ENCODE measurements at places on chromosomes 2 and 18. TPM values are rescaled to one million over a fixed set of nuclear protein-coding genes. Genes with fewer than 3 reads are reported as not detected.

DNA sequence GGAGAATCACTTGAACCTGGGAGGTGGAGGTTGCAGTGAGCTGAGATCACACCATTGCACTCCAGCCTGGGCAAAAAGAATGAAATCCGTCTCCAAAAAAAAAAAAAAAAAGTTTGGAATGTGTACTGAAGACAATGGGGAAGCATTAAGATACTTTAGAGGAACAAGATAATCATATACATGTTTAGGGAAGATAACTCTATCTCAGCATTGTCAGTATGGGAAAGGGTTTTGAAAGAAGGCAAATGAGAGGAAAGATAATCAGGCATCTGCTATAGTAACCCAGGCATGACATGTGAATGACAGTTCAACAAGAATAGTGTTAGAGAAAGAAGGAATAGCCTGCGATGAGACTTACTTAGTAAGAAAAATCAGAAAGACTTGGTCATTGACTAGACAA is 112.0 kb downstream of the ATAD2B start:
- no peaks in the 10 kb centered on the region for H3K4me1 ChIP-seq
- no peak for DNase-seq
- H3K27me3 ChIP-seq: no peaks in the 10 kb centered on the region
- peaks cover 14% of the 10 kb centered on the region for H3K36me3 ChIP-seq
- no peak overlapping the region for H3K4me3 ChIP-seq

DNA sequence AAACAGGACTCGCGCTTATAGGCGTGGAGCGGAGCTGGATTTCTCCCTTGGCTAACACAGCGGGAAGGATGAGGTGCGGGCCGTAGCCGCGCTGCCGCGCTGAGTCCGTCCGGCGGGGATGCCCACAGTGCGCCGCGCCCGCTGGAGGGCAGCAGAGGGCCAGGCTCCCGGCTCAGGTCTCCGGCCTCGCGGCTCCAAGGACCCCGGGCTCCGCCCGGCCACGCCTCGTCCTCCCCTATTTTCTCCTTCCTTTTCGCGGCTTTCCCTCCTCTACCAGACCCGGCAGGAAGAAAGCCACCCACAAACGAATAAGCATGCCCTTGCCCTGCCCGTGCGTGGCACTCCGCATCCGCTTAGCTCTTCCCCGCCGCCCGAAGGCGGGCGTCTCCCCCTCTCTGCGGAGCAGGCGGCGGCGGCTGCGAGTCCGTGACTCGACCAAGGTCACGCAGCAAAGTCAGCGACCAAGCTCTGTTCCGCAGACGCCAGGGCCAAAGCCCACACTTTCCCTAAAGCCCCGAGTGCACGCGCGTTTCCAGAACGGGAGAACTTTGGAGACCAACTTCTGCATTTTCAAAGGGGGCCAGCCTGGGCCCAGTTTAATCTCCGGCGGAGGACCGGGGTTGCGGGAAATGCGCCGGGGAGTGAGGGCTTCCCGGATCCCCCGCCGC is 48.5 kb downstream of the KCNIP3 start:
- peak overlapping the region; percentile 82 for H3K27ac ChIP-seq
- peak; percentile 92 for DNase-seq
- H3K27me3 ChIP-seq: no peaks in the 10 kb centered on the region

DNA sequence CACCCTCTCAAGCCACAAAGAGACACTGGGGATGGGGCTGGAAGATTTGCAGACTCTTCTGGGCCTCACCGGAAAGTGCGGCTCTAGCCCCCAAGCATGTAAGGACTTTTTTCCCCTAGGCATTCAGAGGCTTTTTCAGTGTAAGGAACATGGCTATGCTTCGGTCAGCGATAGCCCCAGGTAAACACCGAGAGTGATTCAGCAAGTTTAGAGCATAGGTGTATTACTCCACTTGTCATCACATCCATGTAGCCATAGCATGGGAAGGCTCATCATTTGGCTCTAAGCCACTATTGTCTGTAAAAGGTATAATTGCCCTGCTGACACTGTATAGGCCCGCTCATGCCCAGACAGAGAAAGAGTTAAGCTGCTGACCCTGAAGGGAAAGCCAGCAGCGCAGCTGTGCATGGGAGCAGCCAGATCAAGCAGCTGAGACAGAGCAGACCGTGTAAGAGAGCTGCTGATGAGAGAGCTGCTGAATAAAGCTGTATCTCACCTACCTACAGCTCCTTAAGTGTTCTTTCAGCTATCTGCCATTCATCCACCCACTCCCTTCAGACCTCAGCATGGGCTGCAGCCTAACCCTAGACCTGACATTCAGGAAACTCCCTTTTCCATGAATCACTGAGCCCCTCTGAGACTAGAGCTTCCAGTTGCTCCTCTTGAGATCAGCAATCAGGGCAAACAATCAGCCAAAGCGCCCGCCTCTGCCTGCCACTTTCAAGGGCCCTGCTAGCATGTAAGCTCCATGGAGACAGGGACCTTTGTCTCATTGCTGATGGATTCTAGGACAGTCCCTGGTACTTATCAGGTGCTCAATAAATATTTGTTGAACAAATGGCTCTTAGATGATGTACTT is 25.5 kb downstream of the LGALSL start:
- no peaks in the 10 kb centered on the region for H3K36me3 ChIP-seq
- no peak overlapping the region for H3K27ac ChIP-seq
- H3K4me3 ChIP-seq: no peak overlapping the region
- H3K4me1 ChIP-seq: no peaks in the 10 kb centered on the region

DNA sequence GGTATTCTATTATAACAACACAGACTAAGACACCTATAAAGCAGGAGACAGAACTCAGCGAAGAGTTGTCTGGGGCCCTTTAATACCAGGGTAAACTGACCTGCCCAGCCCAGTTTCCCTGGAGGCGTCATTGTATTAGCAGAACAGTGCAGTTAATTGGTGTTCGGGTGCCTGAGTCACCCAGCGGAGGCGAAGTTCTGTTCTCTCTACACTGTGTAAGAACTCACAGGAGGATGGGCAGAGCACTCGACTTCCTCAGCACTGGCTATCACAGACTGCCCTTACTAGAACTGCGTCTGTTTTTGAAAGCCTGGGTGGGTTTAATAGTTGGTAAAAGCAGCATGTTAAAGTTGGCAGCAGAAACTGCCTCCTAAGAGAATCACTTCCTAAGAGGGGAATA is 106.5 kb upstream of the ATP8B1 start:
- H3K4me3 ChIP-seq: no peak overlapping the region
- H3K36me3 ChIP-seq: no peaks in the 10 kb centered on the region
- H3K27me3 ChIP-seq: peaks cover 5% of the 10 kb centered on the region
- H3K4me1 ChIP-seq: no peaks in the 10 kb centered on the region

DNA sequence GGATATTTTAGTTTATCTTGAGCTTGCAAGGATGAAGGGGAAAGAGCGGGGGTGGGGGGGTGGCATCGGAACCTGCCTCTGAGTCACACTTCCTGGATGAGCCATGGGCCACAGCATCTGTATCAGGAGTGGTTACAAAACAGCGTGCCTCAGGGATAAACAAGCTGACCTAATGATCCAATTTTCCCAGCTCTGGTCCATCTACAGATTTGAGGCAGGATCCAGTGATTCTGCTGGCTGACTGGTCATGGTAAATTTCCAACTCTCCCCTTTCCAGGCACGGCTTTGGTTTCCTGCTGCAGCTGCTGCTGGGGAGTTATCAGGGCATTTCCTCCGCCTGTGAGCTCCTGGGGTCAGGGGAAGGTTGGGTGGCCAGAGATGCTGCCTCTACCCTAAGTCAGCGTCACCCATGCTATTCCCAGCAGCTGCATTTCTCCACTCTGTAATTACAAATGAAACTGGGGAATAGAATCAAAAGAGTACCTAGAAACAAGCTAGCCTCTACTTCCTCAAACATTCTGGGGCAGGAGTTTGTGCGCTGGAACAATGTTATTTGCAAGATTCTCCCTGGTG is 4.7 kb upstream of the HPCAL1 start:
- peak; percentile 86 for DNase-seq
- H3K4me1 ChIP-seq: no peaks in the 10 kb centered on the region
- H3K4me3 ChIP-seq: no peak overlapping the region
- H3K27ac ChIP-seq: peak overlapping the region; percentile 34

RNF25 gene
- 24.7 TPM for total RNA-seq

Data from sigmoid colon (tissue), 7 donors.